GM03348 (cell line): ENCODE measurements at places on chromosomes 2 and 18.

DNA sequence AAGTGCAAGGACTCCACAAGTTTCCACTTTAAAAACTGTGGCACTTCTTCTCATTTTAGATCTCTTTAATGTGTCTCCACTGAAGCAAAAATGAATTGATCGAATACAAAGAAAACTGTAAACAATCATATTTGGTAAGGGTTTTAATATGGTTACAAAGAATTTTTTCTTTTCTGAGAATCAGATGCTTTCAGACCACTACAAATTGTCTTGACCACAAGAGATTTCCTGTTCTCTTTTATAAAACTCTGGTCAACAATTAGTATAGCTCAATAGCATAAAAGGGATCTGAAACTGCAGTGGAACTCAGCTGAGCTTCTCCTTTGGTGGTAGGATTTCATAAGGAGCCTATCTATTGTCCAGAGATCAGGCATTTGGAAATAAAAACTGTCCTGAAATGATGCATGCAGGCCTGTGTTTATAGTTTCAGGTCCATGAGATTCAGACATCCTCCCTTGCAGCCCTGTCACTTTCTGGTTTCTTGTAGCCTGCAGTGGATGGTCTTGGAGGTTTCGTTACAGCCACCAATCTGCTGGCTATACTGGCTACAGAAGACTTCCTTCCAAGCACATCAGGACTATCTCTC is 120.0 kb downstream of the DOCK10 start:
- no peak for DNase-seq

- no peak for DNase-seq
Observed at GRCh38 chr2:240893363-240893844, 2.6 kb downstream of the MAB21L4 start.

- DNase-seq, result no peak
Observed at GRCh38 chr2:64336171-64336570, 117.8 kb upstream of the LGALSL start.

DNA sequence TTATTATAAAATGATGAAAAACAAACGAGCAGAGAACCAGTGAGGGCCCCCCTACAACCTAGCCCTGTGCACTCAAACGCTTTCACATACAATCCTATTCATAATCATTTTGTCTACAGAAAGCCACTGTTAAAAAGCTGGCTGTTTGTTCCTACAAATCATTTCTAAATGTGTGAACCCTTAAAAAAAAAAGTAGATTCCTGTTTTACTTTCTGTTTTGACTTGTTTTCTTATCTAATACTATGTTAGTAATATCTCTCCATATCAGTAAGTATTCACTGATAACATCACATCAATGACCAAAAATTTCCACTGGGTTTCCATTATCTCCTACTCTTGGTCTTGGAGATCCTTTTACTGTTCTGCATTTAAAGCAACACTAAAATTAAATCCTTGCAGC is 128.8 kb upstream of the TTC39C start:
- no peak for DNase-seq

- no peak for DNase-seq
Observed at GRCh38 chr2:30443081-30443480, 4.0 kb upstream of the LCLAT1 start.

- DNase-seq, result no peak
Observed at GRCh38 chr2:36487947-36488346, 110.0 kb downstream of the FEZ2 start.

GRCh38 chr18:49527631-49528327 is 34.1 kb upstream of the LIPG start:
- no peak for DNase-seq

GRCh38 chr2:99863903-99864270 is 278.5 kb downstream of the AFF3 start:
- DNase-seq, result no peak

DNA sequence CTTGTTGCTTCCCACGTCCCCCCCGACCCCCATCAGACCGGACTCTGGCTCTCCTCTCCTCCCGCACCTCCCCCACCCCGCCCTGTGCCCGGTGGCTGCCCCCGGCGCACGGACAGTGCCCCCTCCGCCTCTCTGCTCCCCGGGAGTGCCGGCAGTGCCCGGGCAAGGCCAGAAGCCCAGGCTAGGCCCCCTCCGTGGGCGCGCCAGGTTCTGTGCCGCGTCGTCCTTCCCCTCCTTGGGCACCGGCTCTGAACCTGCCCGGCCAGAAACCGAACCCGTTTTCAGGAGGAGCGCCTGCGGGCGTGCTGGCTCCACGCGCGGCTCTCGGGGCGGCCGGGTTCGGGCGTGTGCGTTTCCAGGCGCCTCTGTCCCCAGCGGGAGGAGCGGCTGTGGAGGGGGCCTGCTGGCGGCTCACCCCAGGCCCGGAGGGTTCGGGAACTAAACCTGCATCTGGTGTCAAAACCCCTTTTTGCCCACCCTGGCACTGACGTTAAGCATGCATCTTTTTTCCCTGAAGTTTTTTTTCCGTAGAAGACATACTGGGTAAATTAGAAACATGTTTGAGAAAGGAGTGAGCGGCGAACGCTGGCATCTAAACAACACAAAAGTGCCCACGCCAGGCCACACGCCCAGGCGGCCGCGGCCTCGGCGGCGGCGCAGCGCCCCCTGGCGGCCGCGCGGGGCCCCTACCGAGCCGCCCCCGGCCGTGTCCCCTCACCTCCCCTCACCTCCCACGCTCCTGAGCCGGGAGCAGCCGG is 123.9 kb upstream of the SLC1A4 start:
- DNase-seq, result peak; percentile 89

DNA sequence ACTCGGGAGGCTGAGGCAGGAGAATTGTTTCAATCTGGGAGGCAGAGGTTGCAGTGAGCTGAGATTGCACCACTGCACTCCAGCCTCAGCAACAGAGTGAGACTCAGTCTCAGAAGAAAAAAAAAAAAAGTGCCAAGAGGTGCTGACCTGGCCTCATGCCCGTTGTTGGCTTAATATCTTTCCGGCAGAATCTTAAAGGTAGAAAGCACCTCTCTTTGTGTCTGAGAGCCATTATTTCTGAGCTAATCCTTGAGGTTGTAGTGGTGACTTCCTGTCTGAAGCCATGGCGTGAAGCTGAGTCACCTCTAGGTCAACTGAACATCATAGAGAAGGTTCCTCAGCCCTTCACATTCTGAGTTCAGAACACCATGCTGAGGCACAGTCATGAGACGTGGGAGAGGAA is 60.4 kb downstream of the WDSUB1 start:
- DNase-seq, result peak; percentile 38

DNA sequence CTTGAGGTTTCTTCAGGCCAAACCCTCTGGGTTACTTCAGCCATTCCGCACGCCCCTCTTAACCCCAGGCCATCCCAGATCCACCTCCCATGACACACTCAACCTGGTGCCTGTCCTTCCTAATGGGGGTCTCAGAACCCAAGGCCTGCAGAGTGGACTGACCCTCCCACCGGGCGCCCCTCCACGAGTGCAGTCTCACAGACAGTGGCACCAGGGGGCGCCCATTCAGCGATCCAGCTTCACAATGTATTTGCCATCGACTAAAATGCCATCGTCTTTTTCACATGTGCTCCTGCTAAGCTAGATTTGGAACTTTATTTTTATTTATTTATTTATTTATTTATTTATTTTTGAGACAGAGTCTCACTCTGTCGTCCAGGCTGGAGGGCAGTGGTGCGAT is 38.5 kb downstream of the INPP5D start:
- DNase-seq, result no peak

GRCh38 chr2:107685421-107685986 is 141.2 kb upstream of the RGPD4 start:
- no peak for DNase-seq

- peak; percentile 78 for DNase-seq
Observed at GRCh38 chr2:32772638-32773447, 145.0 kb downstream of the TTC27 start.

DNA sequence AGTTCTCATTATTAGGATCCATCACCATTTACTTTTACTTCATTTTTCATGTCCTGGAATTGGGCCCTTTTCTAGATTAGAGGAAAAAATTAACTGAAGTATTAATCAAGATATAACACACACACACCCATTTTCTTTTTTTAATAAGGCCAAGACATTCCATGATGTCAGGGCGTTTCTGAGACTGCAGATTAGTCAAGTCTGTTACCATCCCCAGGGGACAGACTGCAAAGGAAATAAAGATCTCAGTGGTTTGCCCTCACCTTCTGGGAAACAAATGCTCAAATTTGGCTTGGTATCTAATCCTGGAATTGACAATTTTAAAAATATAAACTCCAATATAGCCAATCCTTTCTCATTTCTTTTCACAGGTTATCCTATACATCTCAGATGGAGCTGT is 27.4 kb downstream of the RMP24 start:
- peak; percentile 20 for DNase-seq

DNA sequence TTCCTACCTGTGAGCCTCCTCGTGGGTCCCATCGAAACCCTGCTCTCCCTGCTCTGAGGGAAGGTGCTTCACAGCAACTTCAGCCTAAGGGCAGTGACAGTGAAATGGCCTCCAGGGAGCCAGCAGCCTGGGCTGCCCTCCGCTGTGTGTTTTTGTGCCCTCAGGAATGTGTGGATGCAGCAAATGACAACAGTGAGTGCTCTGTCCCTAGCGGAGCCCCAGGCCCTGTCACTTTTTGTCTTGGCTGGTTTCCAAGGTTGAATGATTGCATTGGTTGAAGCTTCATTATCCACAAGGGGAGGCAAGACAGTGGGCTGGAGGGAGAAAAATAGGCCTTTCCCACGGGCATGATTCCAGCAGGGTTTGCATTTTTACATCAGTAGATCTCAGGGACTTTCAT is 42.9 kb downstream of the STON1 start:
- DNase-seq, result no peak

- no peak for DNase-seq
Observed at GRCh38 chr2:86769838-86770237, 20.9 kb downstream of the CD8A start.

GRCh38 chr2:58604096-58604495 is 363.0 kb upstream of the FANCL start:
- DNase-seq, result peak; percentile 15

GRCh38 chr2:10909050-10909995 is 2.4 kb upstream of the KCNF1 start:
- DNase-seq, result no peak

- no peak for DNase-seq
Observed at GRCh38 chr2:11945139-11946126, 199.0 kb downstream of the LPIN1 start.

DNA sequence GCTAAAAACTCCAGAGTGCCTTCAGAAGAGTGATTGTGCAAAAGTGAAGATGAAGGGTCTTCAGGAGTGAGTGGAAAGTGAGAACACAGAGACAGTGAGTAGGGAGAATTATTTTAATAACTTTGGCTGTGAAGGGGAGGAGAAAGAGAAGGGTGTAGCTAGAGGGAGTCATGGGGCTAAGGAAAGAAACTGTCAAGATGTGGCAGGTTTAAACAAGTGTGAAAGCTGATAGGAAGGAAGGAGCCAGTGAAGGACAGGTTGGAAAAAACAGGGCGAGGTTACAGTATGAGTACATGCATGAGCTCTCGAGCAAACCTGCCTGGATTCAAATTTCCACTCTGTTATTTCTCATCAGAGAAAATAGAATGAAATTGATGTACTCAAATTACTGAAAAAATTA is 17.8 kb downstream of the IL1F10 start:
- DNase-seq, result no peak

- peak; percentile 31 for DNase-seq
Observed at GRCh38 chr2:64277101-64277849, 133.1 kb upstream of the PELI1 start.

- DNase-seq, result no peak
Observed at GRCh38 chr2:20470211-20470610, 23.3 kb downstream of the RHOB start.

GRCh38 chr2:54366487-54367280 is 89.4 kb upstream of the SPTBN1 start:
- no peak for DNase-seq

DNA sequence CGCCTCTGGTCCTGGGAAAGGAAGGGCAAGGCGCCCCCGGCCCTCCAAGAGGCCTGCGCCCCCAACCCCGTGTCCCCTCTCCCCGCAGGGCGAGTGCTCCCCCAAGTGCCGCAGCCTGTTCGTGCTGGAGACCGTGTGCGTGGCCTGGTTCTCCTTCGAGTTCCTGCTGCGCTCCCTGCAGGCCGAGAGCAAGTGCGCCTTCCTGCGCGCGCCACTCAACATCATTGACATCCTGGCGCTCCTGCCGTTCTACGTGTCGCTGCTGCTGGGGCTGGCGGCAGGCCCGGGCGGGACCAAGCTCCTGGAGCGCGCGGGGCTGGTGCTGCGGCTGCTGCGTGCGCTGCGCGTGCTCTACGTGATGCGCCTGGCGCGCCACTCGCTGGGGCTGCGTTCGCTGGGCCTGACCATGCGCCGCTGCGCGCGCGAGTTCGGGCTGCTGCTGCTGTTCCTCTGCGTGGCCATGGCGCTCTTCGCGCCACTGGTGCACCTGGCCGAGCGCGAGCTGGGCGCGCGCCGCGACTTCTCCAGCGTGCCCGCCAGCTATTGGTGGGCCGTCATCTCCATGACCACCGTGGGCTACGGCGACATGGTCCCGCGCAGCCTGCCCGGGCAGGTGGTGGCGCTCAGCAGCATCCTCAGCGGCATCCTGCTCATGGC is 52.4 kb downstream of the SLC66A2 start:
- no peak for DNase-seq

- peak; percentile 43 for DNase-seq
Observed at GRCh38 chr18:8705961-8706790, 820 bp downstream of the MTCL1 start.

- peak; percentile 94 for DNase-seq
Observed at GRCh38 chr2:28445448-28446258, 50.2 kb upstream of the PLB1 start.

DNA sequence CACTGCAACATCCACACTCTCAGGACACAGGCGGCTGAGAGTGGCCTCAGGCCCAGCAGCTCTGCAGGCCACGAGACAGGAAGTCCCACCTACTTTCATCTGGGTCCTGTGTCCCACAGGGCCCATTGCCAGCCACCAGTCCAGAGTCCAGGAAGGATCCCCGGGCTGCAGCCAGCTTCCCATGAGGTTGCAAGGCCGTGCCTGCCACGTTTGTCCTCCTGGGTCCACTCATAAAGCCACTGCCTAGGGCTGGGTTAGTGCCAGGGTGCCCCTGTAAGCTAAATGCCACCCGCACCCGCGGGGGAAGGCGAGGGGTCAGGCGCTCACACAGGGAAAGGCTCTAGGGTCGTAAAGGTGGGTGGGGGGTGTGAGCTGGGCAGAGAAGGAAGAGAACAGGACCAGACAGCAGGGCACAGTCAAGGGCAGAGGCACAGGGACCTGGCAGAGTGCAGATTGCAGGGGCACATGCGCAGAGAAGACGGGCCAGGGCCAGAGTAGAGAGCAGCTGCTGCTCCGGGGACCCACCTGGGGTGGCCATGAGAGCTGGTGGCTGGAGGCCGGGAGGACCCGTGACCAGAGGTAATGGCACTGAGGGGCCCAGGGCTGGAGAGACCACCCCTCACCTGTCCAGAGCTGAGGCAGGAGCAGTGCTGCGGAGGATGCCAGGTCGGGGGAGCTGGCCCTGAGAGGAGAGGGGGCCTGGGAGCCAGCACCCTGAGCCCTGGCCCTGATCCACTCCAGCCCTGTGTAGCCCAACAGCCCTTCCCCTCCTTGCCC is 8.0 kb downstream of the AGXT start:
- no peak for DNase-seq

GRCh38 chr2:156322051-156322685 is 10.4 kb downstream of the NR4A2 start:
- DNase-seq, result no peak

- DNase-seq, result no peak
Observed at GRCh38 chr18:25314151-25314837, 37.7 kb downstream of the ZNF521 start.

GRCh38 chr2:80248146-80248545 is 56.4 kb downstream of the LRRTM1 start:
- DNase-seq, result no peak
